Foreskin fibroblast (primary cell): ENCODE measurements at places on chromosomes 4 and X.

GRCh38 chr4:108237693-108238092, 69.0 kb upstream of the LEF1 start:
- no peak for DNase-seq

- no peak for DNase-seq
Observed at GRCh38 chr4:158193171-158193749, 17.0 kb upstream of the TMEM144 start.

- no peak for DNase-seq
Observed at GRCh38 chr4:4225915-4226605, 669 bp downstream of the OTOP1 start.

DNA sequence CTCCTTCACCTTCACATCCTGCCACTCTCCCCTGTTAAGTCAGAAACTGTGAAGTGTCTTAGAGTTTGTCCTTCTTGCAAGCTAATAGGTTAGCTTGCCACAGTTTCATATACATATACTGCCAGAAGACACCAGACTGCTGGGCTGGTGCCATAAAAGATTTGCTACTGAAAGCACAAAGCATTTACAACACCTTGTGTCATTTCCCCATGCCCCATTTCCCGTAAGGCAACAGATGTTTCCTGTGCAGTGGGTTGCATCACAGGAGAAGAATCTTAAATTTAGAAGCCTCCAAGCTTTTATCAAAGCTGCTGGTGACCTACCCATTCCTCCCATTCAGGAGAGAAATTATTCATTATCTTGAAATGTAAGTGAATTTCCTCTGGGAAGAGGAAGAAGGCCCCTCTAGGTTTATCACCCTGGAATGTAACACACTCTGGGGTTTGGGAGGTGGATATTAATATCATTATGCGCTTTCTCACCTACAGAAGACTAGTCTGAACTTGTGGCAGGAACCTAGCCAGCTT, 34.5 kb upstream of the RAB33B start:
- DNase-seq: peak; percentile 87

DNA sequence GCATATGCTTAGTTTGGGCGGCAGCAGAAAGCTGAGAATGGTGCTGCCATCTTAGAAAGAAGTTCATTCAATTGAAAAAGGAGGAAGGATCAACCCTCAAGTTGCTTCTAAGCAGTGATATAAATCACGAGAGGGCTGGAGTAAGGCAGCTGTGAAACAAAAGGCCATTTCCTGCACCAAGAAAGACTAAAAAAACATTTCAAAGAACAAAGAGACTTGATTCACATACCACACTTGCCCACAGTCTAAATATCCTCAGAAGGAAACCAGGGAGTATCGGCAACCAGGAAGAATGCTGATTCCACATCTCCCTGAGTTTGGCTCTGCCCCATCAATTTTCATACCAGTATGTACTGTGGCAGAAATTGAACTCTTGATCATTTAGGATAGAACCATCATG, 240.1 kb downstream of the OPHN1 start:
- DNase-seq: no peak

DNA sequence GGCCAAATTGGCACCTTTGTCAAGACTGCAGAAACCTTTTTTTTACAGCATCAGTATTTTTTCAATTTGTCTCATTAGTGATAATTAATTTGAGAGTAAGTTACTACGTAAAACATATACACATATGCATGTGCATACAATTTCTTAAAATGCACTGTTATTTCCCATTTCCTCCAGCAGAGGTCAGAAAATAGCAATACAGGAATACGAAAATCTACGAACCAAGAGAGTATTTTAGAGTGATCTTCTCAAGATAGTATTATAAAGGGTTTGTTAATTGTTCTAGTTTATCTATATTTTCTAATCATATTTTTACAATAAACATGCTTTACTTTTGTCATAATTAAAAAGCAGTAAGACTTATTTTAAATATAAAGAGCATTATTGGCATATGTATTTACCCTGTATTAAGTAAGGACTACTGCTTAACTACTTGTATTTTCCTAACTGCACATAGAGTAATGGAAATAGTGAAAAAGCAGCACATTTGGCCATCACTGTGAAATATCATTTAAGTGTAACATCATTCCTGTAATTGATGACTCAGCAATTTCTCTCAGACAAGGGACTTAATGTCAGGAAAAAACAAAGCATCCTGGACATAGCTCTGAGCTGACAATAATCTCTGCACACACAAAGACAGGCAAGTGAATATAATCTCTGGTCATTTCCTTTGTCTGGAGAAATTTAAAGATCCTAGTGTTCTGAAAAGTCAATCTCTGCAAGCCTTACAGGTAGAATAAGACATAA, 45.6 kb downstream of the MAOB start:
- peak; percentile 30 for DNase-seq

DNA sequence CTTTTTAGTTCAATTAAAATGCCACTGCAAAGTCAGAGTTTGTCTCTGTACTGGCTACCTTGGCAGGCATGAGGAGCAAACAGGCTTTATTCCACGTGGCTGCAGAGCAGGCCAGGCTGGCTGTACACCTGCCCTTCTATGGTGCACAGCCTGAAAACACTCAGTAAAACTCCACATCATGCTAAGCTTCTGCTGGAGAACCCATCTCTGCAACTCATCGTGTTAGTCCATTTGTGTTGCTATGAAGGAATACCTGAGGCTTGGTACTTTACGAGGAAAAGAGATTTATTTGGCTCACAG, 214.4 kb downstream of the SCFD2 start:
- DNase-seq: no peak

- DNase-seq: no peak
Observed at GRCh38 chr4:86898562-86898961, 6.3 kb upstream of the C4orf36 start.

DNA sequence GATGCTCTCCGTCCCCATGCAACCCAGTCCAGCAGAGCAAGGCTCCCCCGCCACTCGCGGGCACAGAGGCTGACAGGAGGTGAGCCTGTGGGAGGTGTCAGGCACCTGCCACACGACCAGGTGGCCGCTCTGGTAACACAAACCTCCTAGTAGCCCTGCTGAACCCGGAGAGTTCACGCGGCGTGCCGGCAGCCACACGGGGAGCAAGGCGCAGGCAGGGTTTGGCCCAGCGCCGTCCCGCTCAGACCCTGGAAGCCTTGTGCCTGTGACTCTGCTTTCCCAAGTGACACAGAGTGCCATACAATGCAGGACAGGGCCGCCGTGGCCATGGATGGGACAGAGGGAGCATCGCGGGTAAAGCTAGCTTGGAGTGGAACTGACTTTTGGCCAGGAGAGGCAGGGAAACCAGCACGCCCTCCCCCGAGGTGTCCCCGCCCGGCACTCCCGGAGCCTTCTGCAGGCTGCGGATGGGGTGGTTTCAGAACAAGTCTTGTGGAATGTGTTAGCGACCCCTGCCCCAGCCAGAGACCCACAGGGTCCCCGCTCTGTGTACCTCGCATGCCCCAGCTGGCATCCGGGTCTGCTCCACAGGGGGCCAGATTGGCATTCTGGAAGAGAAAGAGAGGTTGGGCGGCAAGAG, 44.7 kb upstream of the AFAP1 start:
- DNase-seq: no peak

DNA sequence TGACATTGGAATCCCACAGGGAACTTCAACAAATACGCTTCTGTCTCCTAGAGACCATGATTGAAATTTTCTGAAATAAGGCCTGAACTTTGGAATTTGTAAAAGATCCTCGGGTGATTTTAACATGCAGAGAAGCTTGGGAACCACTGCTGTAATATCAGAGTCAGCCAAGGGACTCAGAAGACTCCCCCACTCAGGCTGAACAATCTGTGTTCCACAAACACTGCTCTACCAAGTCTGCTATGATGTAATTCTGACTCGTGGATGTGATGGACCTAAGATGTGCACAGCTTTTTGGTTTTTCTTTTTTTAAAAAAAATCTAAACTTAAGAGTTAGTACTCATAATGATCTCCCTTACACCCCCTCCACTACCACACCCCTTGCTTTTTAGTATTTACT, 26.0 kb downstream of the LRP2BP start:
- DNase-seq: peak; percentile 45

GRCh38 chrX:9102956-9103355, 69.0 kb upstream of the FAM9B start:
- no peak for DNase-seq

DNA sequence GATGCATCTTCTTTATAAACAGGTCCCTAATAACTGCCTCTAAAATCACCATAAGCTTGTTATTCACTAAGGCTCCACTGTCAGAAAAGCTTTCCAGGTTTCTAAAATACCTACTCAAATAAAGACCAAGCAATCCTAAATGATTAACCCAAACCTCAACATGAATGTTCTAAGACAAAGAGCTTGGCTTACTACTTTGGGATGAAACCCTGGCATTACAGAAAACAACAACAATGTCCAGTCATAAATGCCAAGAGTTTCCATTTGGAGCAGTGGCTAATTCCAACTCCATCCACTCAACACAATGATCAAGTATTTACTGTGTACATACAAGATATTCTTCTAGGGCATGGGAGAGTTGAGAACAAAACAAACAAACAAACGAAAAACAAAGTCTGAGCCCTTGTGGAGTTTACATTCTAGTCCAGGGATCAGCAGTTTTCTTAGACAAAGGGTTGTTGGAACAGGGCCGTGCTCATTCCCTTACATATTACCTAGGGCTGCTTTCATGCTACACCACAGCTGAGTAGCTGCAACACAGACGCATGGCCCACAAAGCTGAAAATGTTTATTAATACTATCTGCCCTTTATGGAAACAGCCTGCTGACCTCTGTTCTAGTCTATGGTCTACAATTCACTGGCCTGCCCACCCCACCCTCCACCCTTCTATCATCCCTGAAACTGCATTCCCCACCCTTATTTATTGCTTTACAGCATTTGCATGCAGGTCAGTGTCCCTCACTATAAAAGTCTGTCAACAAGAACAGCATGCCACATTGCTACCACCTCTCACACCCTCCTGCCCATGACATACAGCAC, 23.7 kb downstream of the ABCG2 start:
- no peak for DNase-seq

- no peak for DNase-seq
Observed at GRCh38 chrX:41952102-41952501, 28.7 kb upstream of the CASK start.

GRCh38 chr4:139740121-139740520, 74.5 kb downstream of the MGST2 start:
- no peak for DNase-seq

- no peak for DNase-seq
Observed at GRCh38 chr4:3186609-3187008, 62.4 kb upstream of the MSANTD1 start.

GRCh38 chrX:43513085-43513484, 143.0 kb upstream of the MAOA start:
- DNase-seq: no peak

GRCh38 chrX:20205927-20206708, 60.6 kb downstream of the RPS6KA3 start:
- no peak for DNase-seq

- no peak for DNase-seq
Observed at GRCh38 chr4:5276475-5277075, 225.3 kb downstream of the STK32B start.

DNA sequence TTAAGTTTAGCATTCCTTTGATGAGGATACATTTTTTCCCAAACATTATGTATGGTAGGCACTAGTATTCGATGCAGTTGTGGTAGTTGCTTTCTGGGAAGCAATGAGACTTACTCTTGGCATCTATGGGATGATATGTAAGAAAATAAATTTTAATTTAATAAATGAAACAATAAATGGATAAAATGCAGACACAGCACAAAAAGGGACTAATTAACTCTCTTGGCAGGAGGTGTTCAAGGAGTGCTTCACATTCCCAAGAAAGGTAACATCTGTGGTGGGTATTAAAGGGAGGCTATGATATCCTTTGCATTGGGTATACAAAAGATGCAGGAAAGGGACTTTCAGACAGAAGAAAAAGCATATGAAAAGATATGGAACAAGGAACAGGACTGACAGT, 111.0 kb downstream of the PGRMC2 start:
- no peak for DNase-seq

GRCh38 chr4:147138171-147138570, 192.5 kb upstream of the TTC29 start:
- no peak for DNase-seq

DNA sequence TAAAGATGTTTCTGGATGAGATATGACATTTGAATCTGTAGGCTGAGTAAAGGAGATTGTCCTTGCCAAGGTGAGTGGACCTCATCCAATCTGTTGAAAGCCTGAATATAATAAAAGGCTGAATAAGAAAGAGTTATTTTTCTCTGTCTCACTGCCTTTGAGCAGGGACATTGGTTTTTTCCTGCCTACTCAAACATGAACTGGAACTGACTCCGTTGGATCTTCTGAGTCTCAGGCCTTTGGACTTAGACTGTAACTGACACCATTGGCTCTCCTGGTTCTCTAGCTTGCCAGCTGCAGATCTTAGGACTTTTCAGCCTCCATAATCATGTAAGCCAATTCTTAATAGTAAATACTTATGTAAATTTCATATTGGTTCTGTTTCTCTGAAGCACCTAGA, 43.5 kb downstream of the PPEF2 start:
- DNase-seq: no peak
